MG63 (cell line): ENCODE measurements at places on chromosomes 16 and 17. TPM values are rescaled to one million over a fixed set of nuclear protein-coding genes. Genes with fewer than 3 reads are reported as not detected.

Gene FNDC8
- not detected in 2 replicates for total RNA-seq

Gene NACA2
- total RNA-seq = 0.43 TPM in 1 of 2 replicates, not detected in the other

Gene SALL1
- total RNA-seq = 0.13 and 0.84 TPM in 2 replicates

Gene KCNJ16
- total RNA-seq = not detected in 2 replicates

Gene CTRB1
- not detected in 2 replicates for total RNA-seq

Gene MEIOB
- 21.6 and 71.1 TPM in 2 replicates for total RNA-seq

Gene KRTAP2-2
- not detected in 2 replicates for total RNA-seq

Gene COX6A2
- not detected in 2 replicates for total RNA-seq

Gene CPSF4L
- total RNA-seq = not detected in 2 replicates

Gene TCAP
- total RNA-seq = 0.07 TPM in 1 of 2 replicates, not detected in the other

Gene CCDC144A
- 0.02 and 0.26 TPM in 2 replicates for total RNA-seq

Gene DNAH9
- total RNA-seq = not detected in 2 replicates

Gene XPO6
- total RNA-seq = 92.5 and 102 TPM in 2 replicates
